ENCODE measurements at places on chromosomes 4 and X.

- DNase-seq = peak; percentile 30
Measured at GRCh38 chr4:10416441-10416840, 40.8 kb downstream of the ZNF518B start.

DNA sequence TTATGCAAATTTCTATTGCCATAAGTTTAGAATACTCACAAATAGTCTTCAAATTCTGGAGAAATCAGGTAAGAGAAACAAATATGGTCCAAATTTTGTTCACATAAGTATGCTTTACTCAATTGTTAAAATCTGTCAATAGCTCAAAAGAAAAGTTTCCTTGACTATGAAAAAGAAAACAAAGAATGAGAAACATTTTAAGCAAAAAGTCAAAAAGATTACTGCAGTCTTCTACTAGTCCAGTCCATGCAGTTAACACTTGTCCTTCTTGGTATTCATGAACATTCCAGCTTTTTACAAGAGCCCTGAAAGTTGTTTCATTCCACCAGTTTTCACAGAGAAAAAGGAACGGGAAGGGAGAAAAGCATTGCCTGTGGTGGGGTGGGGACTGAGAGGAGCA, 54.7 kb upstream of the ZXDA start:
- no peak for DNase-seq

- no peak for DNase-seq
Measured at GRCh38 chrX:45527834-45528233, 327.2 kb upstream of the DIPK2B start.

- no peak for DNase-seq
Measured at GRCh38 chr4:152689615-152690501, 10.1 kb upstream of the TMEM154 start.

DNA sequence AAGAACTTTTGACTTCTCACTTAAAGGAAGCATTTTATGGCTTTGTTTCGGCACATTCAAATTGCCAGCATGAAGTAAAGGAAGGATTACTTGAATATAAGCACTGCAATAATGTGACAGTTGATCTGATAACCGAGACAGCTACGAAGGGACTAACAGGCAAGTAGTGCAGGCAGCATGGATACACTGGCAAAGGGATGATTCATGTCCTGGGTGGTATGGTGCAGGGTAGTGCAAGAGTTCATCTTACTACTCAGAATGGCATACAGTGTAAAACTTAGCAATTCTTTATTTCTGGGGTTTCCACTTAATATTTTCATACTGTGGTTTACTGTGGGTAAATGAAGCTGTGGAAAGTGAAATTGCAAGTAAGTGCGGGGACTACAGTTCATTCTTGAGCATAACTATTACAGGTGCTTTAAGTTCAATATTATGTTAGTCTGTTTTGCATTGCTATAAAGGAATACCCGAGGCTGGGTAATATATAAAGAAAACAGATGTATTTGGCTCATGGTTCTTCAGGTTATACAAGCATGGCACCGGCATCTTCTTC, 611.8 kb downstream of the SPOCK3 start:
- no peak for DNase-seq

DNA sequence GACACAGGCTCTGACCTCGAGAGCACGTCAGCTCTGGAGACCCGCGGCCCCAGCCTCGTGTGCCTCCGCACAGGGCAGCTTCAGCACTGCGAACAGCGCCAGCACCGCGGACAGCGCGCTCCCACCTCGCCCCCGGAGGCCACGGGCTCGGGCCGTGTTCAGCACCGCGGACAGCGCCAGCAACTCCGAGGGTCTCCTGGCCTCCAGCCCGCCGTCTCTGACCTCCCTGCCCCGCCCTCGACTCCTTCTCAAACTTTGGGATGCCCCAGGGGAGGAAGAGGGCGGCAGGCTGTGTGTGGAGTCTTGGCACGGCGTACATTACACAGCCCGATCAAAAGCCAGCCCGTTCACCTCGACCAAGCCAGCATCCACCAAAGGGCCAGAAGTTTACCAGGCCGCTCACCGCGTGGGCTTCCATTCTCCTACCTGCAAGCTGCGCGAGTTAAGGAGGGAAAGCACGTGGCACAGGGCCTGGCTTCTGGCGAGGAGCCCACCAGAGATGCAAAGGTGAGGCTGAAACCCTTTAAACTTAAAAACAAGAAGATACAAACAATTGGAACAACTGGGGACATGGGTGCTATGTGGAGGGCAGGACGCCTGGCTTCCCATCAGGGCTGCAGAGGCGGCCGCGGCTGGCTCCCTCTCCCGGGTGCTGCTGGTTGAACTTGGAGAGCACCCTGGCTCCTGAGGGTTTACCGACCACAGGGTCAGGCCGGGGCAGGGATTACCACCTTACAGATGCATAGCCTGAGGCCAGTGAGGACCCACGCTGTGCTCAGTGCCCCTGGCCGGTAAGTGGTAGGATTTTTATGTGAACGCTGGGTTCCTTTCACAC, 4.5 kb upstream of the NKX1-1 start:
- peak; percentile 75 for DNase-seq

DNA sequence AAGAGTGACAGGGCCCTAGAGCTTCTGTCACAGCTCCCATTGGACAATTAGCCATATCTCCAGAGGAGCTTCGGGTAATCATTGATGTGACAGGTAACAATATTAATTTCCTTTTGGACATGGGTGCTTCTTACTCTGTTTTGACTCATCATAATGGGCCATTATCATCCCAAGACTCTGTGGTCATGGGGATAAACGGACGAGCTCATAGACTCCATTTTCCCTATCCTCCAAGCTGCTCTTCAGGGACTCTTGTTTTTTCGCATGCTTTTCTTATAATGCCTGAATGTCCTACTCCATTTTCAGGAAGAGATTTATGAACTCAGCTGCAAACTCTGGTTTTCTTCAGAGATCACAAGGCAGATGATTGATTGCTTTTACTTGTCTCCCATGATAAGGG, 17.0 kb upstream of the UGT2B17 start:
- DNase-seq = no peak

DNA sequence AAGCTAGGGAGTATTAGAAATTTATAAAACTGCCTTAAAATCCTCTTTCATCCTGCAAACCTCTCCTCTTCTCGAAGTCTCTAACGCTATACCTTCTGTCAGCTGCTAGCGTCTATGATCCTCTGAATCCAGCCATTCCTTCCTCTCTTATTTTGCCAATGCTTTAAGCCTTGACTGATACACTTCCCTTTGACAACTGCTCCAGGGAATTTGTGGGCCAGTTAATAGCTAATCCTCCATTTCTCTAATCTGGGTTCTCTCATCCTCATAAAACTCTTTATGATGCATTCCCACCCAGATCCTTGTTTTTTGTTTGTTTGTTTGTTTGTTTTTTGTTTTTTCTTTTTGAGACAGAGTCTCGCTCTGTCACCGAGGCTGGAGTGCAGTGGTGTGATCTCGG, 293.6 kb upstream of the PUDP start:
- DNase-seq = no peak

- DNase-seq = no peak
Measured at GRCh38 chr4:39470402-39470801, 11.5 kb downstream of the LIAS start.

GRCh38 chrX:112670977-112671376, 8.8 kb downstream of the LHFPL1 start:
- DNase-seq = no peak

GRCh38 chrX:20315140-20315539, 48.4 kb upstream of the RPS6KA3 start:
- no peak for DNase-seq

- no peak for DNase-seq
Measured at GRCh38 chrX:2550328-2551020, 49.7 kb upstream of the DHRSX start.

DNA sequence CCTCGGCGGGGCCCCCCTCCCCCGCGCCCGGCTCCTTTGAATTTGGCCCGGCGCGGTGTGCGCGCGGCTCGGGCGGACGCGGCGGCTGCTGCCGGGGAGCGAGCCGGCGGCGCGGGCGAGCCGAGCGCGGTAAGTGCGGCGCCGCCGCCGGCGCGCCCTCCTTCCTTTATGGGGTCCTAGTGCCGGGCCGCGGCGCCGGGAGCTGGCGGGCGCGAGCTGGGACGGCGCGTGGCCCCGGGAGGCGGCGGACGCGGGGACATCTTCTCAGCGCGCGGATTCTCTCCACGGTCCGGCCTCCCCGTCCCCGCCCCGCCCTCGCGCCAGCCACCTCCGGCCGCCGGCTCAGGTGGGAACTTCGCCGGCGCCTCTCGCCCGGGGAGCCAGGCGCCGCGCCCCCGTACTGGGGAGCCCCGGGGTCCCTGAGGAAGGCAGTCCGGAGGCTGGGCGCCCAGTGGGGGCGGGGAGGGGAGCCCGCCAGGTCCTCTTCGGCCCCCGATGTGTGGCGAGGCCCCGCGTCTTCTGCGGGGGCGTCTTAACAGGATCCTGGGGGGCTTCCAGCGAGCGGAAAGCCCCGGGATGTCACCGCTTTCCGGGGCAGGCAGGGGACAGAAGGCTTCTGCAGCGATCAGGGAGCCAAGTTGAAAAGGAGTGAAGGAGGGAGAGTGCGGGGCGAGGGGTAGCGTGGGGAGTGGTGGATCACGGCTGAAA, 98.4 kb upstream of the TENM3 start:
- peak; percentile 18 for DNase-seq

- no peak for DNase-seq
Measured at GRCh38 chr4:158873795-158874401, 105.1 kb downstream of the FNIP2 start.

GRCh38 chrX:39445336-39445735, 644.1 kb downstream of the MID1IP1 start:
- no peak for DNase-seq

- no peak for DNase-seq
Measured at GRCh38 chrX:40099055-40099958, 1.5 kb upstream of the BCOR start.

DNA sequence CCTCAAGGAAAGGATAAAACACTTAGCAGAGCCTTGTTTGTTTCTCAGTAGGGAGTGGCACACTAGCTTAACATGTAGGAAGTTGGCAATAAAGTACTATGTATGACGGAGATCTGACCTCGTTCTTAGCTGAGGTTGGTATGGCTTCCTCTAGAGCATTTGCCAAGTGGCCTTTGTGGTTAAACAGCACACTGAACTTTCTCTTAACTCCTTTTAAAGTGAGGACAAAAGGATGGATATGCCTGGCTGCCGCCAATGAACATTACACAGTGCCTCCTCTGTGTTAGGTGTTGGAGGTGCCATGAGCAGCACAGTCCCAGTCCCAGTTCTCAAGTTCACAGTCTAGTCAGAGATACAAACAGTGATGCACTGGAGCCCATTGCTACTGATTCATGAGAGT, 54.4 kb downstream of the VGLL1 start:
- DNase-seq = no peak

DNA sequence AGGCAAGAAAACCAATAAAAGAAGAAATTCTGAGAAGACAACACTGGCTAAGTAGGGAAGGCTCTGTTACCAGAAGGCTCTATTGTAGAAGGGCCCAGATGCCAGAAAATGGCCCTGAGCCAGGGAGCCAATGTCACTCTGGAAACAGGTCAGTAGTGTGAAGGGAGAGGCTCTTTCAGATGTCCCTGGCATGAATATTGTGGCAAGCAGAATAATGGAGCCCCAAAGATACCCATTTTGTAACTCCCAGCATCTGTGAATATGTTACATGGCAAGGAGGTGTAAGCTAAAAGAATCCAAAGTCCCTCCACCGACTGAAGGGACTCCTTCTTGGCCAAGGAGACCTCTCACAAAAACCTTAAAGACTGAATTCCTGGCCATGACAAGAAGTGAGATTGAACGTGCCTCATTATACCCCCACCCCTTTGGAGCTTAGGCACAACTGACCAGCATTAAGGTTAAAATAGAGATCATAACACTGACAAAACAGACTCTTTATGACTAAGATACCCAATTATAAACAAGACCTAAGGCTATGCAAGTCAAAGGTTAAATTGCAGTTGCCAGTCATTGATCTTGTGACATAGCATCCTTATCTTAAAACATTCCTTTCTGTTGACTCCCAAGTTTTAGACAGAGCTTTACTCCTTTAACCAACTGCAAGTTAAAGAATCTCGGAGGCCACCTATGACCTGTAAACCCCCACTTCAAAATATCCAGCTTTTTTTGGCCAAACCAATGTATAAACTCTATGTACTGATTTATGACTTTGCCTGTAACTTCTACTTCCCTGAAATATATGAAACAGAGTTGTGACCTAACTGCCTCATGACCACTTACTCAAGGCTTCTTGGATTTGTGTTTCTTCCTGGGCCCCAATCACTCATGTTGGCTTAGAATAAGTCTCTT, 42.2 kb upstream of the SMIM10 start:
- no peak for DNase-seq

- no peak for DNase-seq
Measured at GRCh38 chr4:37797374-37797773, 29.1 kb upstream of the PGM2 start.

DNA sequence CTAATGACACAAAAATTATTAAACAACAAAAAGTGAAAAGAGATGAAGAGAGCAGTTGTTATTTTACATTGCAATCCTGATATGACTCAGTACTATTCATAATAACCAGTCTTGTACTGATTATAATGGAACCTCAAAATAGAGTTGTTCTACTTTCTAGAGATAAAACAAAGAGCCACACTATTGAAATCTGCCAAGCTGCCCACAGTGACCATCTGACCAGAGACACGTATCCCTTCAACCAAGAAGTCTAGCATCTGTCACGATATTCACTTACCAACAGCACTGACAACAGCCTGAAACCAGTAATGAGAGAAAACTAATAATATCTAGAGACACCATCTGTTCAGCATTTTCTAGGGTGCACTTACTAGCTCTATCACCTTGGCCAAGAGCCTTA, 466.7 kb downstream of the NKX6-1 start:
- no peak for DNase-seq

GRCh38 chrX:42869659-42870476, 91.9 kb upstream of the PPP1R2C start:
- peak; percentile 5 for DNase-seq

DNA sequence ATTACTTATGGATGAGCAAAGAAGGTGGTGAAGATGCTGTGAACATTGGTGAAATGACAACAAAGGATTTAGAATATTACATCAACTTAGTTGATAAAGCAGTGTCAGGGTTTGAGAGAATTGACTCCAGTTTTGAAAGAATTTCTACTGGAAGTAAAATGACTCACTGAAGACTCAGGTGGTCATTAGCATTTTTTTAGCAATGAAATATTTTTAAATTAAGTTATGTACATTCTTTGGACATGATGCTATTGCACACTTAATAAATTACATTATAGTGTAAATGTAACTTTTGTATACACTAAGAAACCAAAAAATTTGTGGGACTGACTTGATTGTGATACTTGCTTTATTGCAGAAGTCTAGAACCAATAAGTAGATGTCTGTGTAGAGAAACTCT, 56.9 kb downstream of the USO1 start:
- DNase-seq = no peak

DNA sequence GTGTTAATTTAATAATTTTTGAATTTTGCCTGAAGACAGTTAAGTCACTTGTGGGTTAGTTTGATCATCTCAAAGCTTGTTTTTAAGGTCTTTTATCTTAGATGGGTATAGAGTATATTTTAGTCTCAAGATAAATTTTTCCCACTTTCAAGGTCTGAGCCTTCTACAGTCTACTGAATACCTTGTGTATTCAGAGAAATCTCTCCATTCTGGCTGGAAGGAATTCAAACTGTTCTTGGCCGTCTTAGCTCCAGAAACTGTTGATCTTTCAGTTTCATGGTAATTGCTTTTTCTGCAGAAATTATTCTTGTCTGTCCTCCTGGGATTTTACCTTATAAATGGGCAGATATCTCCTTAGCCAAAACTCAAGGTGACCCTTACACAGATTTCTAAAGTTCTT, 97.9 kb downstream of the GC start:
- no peak for DNase-seq

Measured in activated naive CD8-positive, alpha-beta T cell treated with anti-CD3 and anti-CD28 coated beads for 36 hours (primary cell).